ENCODE measurements at places on chromosomes 4 and X.

GRCh38 chr4:171983935-171984805 is 171.0 kb downstream of the GALNTL6 start:
- DNase-seq: no peak

GRCh38 chrX:81489987-81490386 is 288.1 kb downstream of the SH3BGRL start:
- DNase-seq: no peak

DNA sequence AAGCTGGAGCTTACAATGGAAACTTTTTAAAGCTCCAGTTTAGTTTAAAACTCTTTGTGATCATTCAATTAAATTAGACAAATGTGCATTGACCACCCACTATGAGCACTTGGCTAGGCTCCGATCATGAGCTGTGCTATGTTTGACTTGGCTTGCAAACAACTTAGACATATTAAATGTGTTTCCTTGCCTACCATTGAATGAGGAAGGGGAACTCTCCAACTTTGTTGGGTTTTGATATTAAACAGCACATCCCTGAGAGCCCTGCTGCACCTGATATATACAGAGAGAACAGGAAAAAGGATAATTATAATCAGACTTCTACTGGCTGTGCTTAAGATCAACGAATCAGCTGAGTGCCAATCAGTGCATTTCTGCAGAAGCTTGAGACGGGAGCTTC is 71.4 kb upstream of the ADGRL3 start:
- no peak for DNase-seq

GRCh38 chr4:7777017-7777710 is 162.5 kb downstream of the AFAP1 start:
- DNase-seq: no peak

- DNase-seq: peak; percentile 45
Measured at GRCh38 chr4:26242451-26242850, 78.4 kb upstream of the RBPJ start.

GRCh38 chr4:187903106-187903505 is 92.5 kb upstream of the ZFP42 start:
- peak; percentile 47 for DNase-seq

DNA sequence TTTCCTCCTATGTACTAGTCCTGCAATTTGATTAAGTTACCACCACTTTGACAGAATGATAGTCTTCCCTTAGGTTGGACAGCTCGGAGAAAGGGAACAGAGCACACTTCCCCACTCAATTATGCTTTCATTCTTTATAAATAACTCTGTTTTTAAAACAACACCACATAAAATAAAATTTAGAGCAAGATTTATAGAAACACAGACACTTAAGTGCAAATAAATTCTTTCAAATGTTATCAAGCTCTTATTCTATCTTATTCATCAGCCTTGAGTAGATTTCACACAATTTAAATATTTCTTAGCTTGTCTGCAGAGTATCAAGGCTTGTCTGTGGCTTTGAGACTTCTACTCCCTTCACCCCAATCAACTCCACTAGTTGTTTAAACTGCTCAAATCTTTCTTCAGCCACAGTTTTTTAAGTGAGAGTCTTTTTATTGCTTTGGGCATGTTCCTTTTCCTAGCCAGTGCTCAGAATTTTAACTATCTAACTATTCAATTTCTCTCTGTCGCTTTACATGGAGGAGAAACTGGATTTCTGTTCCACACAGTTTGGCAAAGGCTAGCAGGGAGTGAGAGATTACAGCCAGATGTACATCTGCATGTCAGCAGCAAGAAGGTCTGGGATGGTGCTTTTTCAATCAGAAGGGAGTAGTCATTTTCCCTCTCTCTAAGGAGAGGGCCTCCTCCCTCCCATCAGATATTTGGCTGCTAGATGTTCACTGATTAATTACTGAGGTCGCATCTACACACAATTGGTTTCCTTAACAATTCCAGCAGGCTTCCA is 53.1 kb upstream of the PLAC1 start:
- no peak for DNase-seq

GRCh38 chr4:158912806-158913205 is 144.0 kb downstream of the FNIP2 start:
- DNase-seq: peak; percentile 45

DNA sequence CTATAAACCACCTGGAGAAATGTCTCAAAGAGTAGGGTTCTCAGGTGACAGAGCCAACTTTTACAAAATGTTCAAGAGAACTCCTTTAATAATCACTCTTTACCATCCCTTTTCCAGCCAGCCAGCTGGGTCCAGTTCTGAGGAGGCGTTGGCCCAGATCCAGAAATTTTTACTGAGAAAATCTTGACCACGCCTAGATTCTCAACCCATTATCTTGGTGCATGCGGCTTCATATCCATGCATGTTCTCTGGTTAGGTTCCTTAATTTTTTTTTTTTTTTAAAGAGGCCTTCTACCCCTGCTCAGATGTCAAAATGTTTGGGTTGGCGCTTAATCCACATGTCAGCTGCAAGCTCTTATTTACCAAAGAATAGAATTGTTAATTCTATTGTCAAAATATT is 12.0 kb upstream of the MAP7D2 start:
- DNase-seq: no peak

DNA sequence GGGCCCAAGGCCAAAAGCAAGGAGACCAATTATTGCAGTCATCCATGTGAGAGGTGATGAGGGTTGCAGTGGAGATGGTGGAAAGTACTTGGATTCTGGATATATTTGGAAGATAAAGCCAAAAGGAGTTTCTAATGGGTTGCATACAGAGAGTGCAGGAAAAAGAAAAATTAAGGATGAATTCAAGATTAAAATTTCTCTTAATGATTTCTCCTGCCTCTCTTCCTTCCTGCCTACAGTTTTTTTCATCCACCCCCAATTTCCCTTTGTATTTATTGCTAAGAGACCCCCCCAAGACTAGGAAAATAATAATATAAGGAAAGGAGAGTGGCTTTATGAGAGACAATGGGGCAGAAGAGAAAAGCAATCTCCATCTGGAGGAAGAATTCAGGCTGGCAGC is 8.6 kb upstream of the FGF5 start:
- no peak for DNase-seq

DNA sequence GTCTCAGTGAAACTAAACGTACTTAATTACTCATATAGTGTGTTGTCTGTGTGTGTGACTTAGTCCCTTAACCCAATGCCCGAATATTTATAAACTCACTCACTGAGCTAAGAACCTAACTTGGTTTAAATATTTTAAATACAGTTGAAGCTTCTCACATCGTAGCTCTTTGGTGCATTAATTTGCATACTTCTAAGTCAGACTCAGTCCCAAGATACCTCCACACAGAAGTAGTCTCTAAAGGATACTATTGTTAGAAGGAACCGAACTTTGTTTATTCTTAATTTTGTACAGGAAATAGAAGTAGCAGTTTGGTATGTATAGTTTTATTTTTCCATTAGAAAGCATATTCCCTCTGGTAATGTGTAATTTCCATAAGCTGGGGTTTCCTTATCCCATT is 54.0 kb upstream of the NKAP start:
- DNase-seq: no peak

GRCh38 chr4:39621582-39621981 is 17.1 kb downstream of the SMIM14 start:
- DNase-seq: peak; percentile 72

- no peak for DNase-seq
Measured at GRCh38 chr4:123573866-123574508, 177.4 kb downstream of the SPRY1 start.

DNA sequence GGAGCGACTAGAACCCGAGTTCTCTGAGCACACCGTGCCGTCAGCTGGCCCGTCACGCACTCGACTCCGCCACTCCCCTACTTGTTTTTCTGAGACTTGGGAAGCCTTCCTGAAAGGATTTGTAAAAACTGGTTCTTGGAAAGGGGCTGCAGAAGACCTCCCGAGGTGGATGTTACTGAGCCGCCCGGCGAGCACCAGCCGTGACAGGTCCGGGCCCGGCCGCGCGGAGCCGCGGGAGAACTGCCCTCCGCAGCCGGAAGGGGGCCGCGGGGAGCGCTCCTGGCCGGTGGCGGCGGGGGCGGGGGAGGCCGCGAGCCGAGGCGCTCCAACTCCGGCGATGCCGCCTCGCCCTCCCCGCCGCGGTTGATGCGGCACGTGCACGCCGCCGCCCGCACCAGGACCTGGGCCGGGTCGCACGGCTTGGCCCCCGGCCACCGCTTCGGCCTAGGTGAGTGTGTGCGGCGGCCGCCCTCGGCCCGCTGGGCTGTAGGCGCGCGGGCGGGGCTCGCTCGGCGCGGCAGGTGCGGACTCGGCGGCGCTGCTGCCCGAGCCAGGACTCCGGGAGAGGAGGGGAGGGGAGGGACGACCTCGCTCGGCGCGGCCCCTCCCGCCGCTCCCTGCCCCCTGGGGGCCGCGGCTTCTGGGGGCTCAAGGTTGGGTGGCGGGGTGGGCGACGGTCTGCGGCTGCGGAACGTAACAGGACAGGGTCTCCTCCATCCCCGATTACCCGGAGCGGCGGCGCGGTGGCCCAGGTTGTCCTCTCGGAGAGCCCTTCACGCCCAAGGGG is 1.7 kb downstream of the SPRY1 start:
- peak; percentile 53 for DNase-seq

- no peak for DNase-seq
Measured at GRCh38 chr4:957231-957580, 16.2 kb downstream of the DGKQ start.

DNA sequence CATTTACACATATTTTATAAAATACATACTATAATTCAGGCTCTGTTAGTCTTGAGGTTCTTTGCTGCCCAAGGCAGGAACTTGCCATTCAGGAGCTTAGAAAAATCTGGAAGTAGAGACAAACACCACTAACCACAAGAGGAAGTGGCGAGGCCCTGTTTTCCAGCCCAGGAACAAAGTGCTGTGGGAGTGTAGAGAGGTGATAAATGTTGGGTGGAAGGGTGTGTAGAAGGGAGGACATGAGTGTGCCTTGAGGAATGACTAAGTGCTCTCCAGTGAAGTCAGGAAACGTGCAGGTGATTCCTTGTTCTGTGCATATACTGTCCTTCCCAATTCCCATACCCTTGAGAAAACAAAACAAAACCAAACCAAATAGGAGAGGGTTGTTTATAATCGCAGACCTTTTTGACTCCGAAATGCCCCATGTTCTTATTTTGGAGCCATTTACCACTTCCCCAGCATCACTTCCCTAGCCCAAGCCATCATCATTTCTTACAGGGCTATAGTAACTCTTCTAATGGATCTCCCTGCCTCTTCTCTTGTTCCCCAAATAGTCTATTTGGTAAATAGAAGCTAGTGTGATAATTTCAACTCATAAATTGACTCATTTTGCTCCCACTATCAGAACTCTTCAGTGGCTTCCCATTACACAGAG is 83.2 kb downstream of the GPAT3 start:
- peak; percentile 51 for DNase-seq

DNA sequence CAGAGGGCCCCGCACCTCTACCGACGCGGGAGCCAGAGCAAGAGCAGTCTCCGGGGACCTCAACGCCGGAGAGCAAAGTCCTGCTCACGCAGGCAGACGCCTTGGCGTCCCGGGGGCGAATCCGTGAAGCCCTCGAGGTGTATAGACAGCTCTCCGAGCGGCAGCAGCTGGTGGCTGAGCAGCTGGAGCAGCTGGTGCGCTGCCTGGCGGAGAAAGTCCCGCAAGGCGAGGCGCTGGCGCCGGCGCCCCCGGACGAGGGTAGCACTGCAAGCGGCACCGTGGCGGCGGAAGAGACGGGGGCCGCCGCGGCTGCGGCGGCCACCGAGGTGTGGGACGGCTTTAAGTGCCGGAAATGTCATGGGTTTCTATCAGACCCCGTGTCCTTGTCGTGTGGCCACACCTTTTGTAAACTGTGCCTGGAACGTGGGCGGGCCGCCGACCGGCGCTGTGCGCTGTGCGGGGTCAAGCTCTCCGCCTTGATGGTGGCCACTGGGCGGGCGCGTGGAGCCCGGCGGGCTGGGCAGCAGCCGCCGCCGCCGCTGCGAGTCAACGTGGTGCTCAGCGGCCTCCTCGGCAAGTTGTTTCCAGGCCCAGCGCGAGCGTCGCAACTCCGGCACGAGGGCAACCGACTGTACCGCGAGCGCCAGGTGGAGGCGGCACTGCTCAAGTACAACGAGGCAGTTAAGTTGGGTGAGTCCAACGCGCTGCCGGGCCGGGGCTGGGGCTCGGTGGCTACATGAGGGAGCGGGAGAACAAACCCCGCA is 672 bp downstream of the LONRF3 start:
- DNase-seq: no peak

DNA sequence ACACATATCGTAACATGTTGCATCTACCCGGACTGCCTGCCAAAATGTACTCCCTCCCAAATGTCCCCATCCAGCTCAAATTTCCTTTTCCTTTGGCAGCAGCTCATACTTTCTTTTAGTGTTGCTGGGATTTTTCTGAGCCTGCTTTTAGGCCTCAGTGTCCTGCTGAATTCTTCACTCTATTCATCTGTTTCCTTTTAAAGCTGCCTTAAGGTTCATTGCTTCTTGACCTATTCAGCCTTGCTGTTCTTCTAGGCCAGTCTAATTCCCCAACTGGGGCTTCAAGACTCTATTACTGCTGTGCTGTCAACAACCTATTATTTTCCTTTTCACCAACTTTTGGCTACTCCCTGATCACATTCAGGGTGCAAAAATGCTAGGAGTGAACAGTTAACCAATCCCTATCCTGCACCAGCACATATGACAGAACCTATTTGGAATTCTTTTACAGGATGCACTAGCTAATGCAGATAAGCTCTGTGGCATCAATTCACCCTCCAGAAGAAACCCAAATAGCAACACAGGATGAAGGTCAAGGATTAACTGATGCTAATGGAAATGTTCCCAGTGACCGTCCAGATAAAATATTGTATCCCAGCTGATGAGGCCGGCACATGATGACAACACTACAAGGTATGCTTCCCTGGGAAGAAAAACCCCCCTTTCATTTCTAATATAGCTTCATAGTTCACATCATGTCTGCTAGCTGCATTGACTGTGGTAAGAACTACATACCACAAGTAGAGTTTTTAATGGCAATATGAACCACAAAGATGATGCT is 114.7 kb upstream of the TTC29 start:
- peak; percentile 97 for DNase-seq

DNA sequence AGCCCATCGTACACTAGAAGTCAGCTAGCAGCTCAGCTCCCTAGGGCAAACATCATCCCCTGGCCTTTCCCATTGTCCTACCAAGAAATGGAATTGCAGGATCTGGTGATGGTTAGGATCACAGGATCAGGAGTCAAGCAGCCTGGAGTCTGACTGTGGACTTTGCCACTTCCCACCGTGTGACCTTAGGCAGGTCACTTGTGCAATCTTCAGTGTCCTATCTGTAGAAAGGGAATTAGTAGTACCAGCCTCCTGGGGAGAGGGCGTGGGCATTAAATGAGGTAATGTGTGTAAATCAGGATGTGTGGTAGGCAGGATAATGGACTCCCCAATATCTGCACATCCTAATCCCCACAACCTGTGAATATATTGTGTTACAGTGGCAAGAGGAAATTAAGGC is 38.6 kb upstream of the APLN start:
- DNase-seq: no peak

DNA sequence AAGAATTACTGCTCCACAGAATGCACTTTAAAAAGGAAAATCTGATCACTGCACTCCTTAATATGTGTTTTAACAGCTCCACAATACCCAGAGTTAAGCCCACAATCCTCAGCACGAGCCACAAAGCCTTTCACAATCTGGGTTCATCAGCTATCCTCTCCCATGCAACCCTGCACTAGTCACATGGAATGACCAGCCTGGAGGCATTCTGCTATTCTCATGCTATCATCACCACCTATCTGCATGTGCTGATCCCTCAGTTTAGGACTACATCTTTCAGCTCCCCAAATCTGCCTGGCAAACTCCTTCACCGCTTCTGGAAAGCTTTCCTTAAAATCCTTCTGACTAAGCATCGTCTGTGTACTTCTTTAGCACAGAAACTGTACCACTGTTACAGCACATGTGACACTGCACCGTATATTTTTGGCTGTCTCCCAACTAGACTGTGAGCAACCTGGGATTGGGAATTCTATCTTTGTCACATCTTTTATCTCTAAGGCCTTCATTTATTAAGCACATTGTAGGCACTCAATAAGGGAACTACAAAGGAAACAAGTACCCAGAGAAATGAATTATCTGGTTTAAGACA is 18.3 kb upstream of the EIF1AX start:
- no peak for DNase-seq

All from fibroblast of upper back skin (primary cell).